ENCODE measurements at places on chromosomes 6 and 20.

DNA sequence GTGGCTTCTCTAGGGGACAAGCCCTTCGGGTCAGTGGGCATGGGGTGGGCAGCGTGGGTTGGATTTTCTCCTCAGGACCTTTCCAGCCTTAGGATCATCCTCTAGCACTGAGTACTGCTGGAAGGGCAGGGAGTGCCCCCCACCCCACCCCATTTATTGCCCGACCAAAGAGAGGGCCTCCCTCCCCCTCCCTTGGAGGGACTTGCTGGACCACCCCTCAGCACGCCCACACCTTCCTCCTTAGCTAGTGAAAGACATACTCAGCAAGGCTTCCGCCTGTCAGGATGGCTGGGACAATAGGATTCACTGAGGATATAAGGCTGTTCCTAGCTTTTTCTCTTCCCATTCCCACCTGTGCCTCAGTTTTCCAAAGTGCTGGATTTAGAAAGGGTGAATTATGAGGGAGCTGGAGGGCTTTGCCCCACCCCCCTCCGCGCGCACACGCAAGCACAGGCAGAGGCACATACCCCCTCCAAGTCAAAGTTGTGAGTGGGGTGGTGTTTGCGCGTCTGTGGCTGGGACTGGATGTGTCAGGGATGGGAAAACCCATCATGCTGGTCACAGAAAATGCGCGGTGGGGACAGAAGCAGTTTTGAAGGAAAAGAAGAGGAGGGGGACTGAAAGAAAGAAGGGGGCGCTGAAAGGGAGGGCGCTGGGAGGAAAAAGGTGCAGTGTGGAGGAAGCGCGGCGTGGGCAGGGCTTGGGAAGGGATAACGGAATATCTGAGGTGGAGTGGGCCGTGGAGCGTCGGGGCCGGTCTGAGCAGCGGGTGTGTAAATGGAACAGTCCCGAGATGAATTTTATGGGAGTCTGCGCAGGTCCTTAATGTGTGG lies 693 bp upstream of the SLC29A1 start:
- DNase-seq, result no peak

GRCh38 chr6:12458558-12458957 lies 168.4 kb downstream of the EDN1 start:
- no peak for DNase-seq

GRCh38 chr6:157380458-157380778 lies 572 bp upstream of the ZDHHC14 start:
- no peak for DNase-seq

- DNase-seq, result no peak
Measured at GRCh38 chr20:14775778-14776177, 438.4 kb upstream of the FLRT3 start.

DNA sequence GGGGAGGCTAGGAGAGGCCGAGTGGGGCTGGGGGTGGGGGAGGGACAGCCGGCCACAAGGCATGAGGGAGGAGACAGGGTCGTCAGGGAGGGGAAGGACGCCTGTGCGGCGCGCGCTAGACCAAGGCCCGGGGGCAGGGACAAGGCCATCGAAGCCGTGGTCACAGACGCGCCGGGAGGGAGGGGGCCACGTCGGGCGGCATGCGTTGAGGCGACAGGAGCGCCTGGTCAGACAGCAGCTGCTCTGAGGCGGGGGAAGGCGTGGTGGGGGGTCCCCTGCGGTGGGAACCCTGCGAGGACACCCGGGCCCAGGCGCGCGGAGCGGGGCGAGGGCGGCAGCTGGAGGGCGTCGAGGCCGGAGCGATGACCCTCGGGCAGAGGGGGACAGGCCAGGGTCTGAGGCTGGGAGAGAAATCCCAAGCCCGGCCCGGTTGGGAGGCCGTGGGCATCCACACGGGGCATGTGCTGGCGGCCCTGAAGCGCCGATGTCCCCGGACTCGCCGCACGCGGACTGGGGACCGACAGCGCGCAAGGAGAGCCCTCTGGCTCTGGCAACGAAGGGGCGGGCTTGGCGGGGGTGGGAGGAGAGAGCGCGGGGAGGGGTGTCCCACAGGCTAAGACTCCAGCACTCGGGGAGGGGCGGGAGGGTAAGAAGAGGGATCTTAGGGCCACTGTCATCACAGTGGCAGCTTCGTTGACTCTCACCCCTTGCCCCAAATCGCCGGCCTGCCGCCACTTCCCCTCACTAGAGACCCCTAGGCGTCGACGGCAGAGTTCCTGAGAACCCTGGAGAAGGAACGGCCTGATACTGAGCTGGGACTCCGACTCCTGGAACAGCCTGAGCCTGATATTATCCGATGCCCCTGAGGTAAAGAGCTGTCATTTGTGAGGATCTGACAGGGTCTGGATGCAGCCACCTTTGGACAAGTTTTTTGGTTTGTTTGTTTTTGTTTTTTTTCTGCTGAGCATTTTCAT lies 5.0 kb downstream of the TMEM239 start:
- no peak for DNase-seq

GRCh38 chr6:131949909-131950766 lies 1.0 kb downstream of the CCN2 start:
- DNase-seq, result peak; percentile 15

DNA sequence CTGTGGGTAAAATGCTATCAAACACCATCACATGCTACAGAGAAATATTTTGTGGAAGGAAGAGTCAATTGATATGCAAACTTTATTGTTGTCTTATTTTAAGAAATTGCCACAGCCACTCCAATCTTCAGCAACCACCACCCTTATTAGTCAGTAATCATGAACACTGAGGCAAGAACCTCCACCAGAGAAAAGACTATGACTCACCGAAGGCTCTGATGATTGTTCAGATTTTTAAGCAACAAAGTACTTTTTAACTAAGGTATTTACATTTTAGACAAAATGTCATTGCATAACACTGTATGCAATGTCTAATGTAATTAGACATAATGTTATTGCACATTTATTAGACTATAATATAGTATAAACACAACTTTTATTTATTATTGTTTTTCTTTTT lies 26.2 kb upstream of the MMP24 start:
- peak; percentile 89 for DNase-seq

DNA sequence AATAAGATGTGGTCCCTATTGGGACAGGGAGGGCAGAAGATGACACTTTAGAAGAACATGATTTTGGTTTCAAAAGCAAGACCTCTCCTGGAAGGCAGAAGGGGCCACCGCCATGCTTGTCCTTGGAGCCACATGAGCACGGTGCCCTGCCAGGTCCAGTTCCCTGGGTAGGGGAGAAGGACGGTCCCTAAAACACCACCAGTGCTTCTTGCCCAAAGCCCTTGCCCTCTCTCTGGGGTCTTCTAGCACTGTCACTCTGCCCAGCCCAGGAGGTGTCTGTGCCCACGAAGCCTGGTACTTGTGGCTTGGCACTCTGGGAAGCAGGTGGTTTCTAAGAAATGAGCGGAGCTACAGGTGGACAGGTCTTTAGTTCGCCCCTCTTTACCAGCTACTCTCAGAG lies 46.0 kb downstream of the PLCG1 start:
- DNase-seq, result no peak

DNA sequence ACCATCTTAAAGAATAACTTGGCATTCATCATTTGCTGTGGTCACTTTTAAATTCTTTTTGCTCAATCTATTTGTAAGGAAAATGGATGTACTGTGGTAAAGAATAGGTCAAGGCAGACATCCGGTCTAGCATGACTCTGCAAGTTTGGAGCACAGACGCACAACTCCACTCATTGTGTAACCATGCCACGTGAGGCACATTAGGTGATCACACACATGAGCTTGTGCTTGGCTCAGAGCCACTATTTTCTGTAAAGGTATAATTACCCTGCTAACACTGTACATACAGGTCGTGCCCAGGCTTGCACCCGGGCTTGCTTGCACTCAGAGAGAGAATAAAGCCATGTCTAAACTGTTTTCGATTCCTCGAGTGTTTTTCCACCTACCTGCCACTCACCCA lies 1289.1 kb upstream of the ADGRB3 start:
- DNase-seq, result no peak

DNA sequence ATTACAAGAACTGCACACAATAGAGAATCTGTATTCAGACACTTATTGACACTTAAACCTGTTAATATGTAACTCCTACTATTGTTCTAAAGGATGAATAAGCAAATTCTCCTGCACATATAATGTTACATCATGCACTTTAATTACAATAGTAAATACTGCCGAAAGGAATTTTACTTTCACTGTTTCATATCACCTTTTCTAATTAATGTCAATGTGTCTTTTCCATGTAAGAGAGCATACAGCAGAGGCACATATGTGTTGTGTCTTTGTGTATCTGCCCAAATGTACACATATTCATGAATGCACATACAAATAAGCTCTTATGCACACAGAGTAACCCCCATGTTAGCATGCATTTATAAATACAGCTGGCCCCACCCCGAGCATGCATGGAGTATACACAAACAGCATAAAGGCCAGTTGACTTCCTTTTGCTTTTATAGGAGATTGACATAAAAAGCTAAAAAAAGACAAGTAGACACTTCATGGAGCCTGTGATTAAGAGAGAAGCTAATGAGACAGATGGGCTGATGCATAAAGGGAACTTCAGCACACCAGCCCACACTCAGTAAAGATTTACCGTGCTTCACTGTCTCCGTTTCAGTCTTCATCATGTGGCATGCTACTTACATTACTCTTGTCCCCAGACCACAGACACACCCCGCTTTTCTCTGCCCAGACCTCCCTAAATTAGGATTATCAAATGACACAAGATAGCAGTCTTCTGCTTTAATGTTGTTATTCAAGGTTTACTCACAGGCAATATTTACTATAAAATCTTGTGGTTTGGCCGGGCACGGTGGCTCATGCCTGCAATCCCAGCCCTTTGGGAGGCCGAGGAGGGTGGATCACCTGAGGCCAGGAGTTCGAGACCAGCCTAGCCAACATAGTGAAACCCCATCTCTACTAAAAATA lies 184.6 kb downstream of the ATXN1 start:
- DNase-seq, result peak; percentile 48
